ENCODE measurements at places on chromosomes 1 and 21.

DNA sequence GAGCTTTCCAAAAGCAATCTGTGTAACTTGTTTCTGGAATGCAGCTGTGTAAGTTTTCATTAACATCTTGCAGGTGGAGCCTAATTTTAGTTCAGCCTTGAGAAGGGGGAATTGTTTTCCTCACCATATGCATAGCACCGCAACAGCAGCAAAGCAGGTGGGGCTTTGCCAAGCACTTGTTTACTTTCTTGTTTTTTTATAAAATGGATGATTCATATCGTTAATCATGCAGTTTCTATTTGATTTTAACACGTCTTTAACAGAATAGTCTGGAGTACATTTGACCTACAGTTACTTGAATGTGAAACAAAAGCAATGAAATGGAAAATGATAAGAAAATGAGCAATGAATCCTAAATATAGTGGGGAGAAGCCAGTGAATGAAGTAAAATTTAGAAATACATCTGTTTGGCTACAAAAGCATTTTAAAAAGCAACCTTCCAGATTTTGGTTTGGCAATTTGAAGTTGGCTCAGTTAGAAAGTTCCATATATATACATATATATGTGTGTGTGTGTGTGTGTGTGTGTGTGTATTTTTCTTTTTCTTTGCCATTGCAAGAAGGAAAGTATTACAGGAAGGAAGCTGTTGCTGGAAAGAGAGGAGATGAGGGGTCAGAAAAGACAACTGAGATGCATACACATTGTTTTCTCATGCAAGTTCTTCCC, 119.0 kb upstream of the ADGRL2 start:
- no peak for DNase-seq

- no peak for DNase-seq
These were observed 32.9 kb upstream of the IL12RB2 start for GRCh38 chr1:67274623-67275325.

DNA sequence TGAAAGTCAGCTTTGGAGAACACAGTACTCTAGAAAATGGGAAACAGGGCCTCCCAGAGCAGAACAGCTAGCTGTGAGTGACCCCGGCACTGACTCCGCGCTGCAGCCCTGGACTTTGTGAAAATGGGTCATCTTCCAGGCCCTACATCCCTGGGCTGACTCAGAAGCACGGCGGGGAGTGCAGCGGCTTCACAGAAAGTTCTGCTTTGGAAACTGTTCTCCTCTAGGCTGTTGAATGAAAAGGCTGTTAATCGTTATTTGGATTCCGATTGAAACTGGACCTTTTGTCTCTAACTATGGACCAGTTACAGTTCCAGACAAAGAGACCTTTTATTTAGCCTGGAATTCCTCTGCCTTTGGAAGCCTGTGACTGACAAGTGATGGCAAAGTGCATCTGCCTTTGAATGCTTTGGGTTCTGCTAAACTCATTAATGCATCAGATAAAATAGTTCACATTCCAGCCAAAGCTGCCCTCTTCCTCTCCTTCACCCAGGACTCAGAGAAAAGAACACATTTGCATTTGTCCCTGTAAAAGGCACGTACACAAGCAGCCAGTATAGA, 144.9 kb upstream of the HOOK1 start:
- DNase-seq = no peak

DNA sequence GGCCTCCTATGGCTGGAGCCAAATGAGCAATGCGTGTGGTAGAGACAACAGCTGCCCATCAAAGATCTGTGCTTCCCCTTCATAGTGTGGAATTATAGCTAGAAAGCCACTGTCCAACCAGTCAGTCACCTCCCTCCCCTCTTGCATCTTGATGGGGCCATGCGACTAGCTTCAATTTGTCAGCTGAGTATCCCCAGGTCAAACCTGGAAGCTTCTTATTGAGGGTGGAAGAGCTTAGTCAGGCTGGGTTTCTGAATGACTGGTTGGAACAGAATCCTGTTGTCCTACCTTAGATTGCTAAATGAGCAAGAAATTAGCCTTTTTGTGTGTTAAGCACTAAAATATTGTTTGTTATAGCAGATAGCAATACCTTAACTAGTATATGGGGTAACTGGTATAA, 625.4 kb downstream of the PTPRC start:
- DNase-seq = no peak

DNA sequence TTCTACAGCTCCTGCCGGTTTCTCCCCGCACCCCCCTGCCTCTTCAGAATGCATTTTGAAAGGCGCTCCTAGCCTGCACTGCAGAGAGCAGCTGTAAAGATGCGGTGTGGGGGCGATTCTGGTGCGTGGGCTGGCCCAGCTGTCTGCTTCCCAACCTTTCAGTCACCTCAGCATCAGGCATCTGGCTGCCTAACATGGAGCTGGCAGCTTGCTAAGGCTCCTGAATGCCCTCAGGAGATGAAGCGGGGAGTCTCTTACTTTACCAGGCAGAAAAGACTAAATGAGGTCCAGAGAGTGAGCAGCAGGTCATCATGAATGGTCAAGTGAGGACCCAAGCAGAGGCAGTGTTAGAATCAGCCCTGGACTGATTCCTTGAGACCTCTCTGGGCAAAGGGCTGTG, 8.7 kb downstream of the IER5 start:
- no peak for DNase-seq

- no peak for DNase-seq
These were observed 625 bp upstream of the NEGR1 start for GRCh38 chr1:72283022-72283306.

DNA sequence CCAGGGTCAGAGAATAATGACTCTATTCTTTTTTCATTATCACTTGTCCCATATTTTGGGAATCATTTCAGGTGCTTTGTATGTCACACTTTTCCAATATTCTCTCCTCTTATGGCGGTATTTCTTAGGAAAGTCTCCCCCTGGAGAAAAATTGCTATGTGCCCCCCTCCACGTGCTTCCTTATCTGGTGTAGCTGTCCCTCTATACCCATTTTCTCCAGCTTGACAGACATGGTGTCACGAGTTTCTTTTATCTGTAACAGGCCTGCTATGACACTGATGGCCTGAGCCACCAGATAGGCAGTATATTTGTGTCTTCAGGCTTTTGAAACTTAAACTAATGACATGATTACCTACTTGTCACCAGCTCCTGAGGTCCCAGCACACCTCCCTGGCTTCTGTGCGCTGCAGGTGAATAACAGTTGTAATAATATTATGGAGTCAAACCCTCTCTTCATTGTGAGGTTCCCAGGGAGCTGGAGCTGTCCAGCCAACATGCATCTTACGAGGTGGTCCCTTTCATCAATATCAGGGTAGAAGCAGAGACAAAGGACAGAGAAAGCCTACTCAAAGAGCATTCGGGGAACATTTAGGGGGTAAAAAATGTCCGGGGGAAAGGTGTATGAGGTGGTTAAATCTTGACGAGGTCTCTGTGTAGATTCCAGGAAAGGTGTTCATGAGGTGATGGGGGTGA, 71.2 kb upstream of the DUSP10 start:
- DNase-seq = no peak

DNA sequence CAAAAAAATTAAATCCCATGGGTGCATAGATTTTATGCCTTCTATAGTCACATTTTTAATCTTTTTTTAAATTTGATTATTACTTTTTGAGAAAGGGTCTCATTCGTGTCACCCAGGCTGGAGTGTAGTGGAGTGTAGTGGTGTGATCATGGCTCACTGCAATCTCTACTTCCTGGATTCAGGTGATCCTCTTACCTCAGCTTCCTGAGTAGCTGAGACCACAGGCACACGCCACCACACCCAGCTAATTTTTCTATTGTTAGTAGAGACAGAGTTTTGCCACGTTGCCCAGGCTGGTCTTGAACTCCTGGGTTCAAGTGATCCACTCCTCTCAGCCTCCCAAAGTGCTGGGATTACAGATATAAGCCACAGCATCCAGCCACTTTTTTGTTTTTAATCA, 10.4 kb downstream of the CBR3 start:
- no peak for DNase-seq

DNA sequence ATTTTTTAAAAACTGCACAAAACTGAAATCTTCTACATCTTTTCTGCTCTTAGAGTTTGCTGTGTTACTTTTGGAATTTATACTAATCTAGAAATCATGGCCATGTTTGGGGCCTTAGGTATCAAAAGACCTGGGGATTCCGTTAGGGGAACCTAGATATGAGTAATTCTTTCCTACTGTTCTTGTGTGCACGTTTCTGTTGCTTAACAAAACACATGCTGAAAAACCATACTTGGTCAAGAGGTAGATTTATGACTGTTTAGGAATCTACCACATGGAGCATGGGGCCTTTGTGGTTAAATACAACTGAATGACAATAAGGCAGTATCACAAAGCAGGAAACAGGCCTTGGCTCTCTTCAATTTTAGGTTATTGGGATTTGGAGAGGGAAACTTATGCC, 291.9 kb upstream of the USP25 start:
- no peak for DNase-seq

- no peak for DNase-seq
These were observed 19.4 kb downstream of the AGRN start for GRCh38 chr1:1039145-1039910.

DNA sequence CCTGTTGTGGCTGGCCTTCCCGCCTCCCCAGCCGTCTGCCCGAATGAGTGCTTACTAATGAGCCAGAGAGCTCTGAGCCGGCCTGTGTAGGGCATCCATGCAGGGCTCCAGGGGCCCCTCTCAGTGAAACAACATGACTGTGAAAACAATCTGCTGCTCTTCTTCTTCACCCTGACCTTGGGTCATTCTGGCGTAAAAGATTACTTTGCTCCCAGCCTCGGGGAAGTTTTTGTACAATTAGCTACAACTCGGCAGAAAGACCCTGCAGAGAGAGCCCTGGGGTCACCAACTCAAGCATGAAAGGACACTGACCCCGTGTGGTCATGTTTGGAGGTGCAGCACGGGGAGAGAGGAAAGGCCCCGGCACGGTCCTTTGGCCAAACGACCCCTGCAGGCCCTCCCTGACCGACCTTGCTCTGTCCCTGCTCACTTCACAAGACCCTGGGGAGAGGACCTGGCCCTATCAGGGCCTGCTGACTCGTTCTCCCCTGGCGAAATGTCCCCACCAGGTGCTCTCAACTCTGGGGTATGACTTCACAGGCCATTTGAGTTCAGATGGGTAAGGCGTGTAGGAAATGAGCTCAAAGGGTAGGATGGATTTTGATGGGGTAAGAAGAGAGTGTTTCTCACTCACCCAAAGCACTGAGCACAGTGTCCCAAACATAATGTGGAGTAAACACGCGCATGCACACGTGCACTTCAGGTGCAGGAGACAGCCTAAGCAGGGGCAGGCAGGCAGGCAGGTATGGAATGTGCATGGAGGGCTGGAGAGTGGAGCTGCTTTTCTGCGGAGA, 22.9 kb upstream of the FAM20B start:
- peak; percentile 45 for DNase-seq

DNA sequence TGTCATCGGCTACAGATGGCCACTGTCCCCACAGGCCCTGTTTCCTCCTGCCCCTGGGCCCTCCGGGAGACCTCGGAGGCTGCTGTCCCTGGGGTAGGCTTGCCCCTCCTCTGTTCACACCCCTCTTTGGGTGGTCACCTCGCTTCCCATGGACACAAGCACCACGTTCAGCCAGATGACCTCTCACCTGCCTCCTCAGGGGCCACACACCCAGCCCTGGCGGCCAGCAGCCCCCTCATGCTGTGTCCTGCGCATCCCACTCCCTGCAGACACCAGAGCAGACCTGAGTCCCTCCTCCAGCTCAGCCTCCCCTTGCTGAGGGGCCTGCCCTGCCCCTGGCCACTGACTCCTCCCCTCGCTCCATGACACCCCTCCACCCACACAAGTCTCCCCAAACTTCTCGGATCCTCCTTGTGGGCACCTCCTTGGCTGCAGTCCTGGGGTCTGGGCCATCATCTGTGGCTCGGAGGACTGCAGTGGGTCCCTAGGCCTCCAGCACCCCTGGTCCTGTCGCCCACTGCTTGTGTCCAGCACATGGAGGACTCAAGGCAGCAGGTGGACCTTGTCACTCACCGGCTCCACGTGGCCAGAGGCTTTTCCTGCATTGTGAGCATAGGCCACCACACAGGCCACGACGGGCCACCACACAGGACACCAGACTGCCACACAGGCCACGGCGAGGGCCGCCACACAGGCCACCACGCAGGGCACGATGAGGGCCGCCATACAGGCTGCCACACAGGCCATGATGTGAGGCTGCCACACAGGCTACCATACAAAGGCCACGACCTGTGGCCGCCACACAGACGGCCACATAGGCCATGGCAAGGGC, 51.1 kb downstream of the MORN1 start:
- no peak for DNase-seq

- DNase-seq = no peak
These were observed 200.7 kb downstream of the CHRM3 start for GRCh38 chr1:239587066-239587465.

GRCh38 chr1:209364716-209365115, 218.8 kb upstream of the CAMK1G start:
- no peak for DNase-seq

DNA sequence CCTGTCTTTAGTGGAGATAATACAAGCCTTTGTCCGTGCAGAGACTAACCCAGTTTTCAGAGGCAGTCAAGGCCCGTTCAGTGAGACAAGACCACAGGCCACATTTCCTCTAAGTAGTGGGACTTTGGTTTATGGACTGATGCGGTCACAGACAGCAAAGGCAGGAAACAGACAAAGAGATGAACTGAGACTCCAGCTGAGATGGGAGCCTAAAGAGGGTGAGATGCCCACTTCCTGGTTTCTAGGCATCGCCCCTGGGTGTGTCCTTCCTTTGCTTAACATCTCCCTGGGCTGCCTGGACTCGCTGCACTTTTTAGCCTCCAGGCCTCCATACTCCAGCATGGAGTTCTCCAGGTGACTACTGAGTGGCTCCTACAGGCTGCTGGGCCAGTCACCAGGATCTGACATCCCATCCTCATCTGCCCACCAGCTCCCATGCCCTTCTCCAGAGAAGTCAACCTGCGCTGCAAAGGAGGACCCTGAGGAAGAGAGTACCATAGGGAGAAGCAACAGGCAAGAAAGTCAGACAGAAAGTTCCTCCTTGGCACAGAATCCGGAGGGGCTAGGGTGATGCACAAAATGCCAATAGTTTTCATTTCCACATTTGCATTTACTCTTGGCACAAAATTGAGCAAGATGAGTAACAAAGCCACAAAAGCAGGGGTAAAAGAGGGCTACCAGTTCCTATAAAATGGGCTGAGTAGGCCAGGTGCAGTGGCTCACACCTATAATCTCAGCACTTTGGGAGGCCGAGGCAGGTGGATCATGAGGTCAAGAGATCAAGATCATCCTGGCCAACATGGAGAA, 15.1 kb downstream of the THEMIS2 start:
- DNase-seq = peak; percentile 25

DNA sequence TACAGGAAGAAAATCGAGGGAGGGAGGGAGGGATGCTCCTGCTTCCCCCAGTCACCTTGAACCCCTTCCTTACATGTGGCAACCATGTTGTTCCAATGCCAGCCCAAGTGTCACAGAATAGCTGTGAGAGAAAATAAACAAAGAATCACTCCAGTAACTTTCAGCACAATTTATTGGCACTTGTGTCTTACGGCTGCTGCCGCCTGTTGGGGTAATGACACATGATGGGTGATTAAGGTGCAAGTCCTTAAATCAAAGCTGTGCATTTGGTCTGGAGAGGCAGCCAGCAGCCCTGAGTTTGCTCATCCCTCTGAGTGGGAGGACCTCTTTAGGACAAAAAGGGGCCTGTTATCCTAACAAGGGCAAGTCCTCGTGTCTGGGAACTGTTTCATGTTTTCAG, 377.7 kb downstream of the PCP4 start:
- no peak for DNase-seq

Measured in effector memory CD4-positive, alpha-beta T cell (primary cell).